ENCODE measurements at places on chromosomes 5 and 9. TPM values are rescaled to one million over a fixed set of nuclear protein-coding genes. Genes with fewer than 3 reads are reported as not detected.
A peak's percentile ranks its signal among the peaks of the same experiment; 100 is the strongest.

DNA sequence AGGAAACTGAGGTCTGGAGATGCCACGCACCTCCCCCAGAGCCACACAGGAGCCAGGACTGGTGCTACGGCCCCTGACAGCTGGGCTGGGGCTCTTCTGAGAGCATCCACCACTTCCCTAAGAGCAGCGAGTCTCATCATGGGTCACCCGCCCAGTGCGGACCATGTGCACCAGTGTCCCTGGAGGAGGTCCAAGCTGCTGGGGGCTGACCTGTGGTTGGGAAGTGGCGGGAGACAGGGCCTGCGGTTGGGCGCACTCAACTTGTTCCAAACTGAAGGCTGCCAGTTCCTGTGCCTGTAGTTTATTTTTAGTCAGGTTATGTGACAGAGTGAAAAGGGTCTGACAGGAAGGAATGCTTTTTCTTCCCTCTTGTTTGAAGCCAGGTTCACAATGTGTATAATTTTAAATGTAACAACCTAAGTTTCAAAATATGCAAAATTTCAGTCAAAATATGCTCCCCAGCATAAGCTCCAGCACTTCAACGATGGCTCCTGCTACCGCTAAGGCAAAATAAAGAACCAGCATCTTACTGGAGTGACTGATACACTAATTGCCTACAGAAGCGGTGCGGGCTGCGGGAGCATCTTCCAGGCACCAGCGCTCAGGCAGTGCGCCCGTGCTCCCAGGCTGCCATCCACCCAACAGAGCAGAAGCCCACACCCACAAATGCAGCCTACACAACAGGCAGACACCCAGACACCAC is 14.8 kb downstream of the BARHL1 start:
- DNase-seq = peak; percentile 49

DNA sequence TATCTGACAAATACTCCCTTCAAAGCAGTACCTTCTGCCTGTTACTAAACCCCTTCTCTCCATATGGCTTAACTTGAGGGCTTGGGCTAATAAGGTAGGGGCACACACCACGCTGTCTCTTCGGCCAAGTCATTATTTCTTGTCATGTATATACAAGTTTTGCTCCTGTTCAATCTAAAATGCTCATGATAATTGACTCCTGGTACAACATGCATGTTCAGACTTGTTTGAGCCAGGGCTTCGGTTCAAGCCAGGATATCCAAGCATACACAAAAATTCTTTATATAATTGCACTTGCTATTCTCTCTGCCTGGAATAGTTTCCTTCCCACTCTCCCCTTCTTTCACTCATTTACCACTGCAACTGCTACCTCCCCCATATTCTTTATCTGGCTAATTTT is 756.0 kb upstream of the C9orf72 start:
- no peak for DNase-seq

GRCh38 chr5:55136521-55136920 is 23.4 kb upstream of the GPX8 start:
- DNase-seq = no peak

- DNase-seq = no peak
Measured at GRCh38 chr5:32143617-32144377, 30.3 kb downstream of the GOLPH3 start.

- no peak for DNase-seq
Measured at GRCh38 chr9:79224672-79225433, 346.9 kb upstream of the TLE4 start.

GRCh38 chr5:153542536-153542935 is 52.1 kb downstream of the GRIA1 start:
- DNase-seq = no peak

GRCh38 chr5:172736508-172737135 is 34.4 kb downstream of the DUSP1 start:
- DNase-seq = no peak

GRCh38 chr5:54180630-54181031 is 129.7 kb downstream of the ARL15 start:
- DNase-seq = no peak

DNA sequence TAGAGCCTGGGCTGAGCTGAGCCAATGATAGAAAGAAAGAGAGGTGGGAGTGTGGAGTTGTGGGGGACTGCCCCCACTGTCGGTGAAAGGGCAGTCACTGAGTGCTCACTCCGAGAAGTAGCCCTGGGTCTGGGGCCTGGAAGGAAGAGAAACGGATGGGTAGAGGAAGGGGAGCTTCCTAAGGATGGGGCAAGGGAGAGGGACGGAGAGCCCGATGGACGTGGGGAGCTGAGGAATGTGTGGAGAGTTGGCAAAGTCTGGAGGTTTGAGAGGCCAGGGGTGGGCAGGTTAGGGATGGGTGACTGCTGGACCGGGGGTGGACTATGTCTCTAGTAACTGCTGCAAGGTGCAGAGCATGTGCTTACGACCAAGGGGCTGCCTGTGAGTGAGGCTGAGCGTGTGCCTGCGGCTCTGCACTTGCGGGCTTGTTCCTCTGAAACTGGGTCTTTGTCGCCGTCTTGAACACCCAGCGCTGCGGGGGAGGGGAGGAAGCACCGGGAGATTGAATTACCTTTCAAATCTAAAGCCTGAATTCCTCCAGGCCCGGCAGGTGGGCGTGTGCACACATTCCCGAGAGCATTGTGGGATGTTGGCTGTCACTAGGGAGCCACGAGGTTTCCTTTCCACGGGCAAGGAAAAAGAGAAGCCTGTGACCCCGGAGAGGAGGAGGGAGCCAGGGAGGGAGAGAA is 76.4 kb upstream of the ARAP3 start:
- DNase-seq = no peak

DNA sequence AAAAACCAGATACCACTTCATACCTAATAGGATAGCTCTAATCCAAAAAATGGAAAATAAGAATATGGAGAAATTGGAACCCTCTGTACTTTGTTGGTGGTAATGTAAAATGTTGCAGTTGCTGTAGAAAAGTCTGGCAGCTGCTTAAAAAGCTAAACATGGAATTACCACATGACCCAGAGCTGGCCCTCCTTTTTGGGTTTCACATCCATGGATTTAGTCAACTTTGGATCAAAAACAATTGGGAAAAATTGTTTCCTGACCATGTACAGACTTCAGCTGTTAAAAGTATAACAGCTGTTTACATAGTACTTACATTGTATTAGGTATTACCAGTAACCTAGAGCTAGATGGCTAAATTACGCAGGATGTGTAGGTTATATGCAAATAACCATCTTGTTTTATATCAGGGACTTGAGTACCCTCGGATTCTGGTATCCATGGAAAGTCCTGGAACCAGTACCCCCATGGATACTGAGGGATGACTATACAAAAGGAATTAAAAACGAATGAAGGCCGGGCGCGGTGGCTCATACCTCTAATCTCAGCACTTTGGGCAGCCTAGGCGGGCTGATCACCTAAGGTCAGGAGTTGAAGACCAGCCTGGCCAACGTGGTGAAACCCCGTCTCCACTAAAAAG is 15.8 kb downstream of the DNAJA1 start:
- no peak for DNase-seq

DNA sequence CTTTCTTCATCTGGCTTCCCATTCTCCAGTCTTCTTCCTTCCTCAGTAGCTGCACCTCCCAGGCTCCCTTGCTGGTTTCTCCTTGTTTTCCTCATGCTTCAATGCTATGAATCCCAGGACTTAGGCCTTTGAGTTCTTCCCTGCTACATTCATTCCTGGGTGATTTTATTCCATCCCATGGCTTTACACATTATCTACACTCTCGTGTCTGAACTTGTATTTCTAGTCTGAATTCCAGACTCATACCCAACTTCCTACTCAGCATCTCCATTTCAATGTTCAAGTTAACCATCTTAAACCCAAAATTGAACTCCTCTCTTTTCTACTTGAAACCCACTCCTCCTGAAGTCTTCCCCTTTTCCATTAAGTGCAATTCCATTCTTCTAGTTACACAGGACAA is 20.0 kb downstream of the SLC24A2 start:
- no peak for DNase-seq

DNA sequence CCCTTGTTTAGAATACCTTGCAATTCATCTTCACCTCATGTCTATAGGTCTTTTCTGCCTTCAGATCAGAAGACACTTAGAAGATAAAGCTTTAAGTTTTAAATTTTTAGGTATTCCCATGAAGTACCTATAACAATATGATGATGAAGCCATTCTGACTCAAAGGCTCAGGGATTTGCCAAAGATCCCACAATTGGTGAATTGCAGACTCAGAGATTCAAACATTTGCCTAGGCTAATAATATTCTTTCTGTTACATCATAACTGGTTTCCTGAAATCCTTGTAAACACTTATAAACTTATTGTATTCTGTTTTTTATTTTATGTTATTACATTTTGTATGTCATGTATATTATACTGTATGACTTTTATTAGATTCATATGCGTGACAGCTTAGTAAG is 62.8 kb upstream of the ZFAND5 start:
- DNase-seq = no peak

DNA sequence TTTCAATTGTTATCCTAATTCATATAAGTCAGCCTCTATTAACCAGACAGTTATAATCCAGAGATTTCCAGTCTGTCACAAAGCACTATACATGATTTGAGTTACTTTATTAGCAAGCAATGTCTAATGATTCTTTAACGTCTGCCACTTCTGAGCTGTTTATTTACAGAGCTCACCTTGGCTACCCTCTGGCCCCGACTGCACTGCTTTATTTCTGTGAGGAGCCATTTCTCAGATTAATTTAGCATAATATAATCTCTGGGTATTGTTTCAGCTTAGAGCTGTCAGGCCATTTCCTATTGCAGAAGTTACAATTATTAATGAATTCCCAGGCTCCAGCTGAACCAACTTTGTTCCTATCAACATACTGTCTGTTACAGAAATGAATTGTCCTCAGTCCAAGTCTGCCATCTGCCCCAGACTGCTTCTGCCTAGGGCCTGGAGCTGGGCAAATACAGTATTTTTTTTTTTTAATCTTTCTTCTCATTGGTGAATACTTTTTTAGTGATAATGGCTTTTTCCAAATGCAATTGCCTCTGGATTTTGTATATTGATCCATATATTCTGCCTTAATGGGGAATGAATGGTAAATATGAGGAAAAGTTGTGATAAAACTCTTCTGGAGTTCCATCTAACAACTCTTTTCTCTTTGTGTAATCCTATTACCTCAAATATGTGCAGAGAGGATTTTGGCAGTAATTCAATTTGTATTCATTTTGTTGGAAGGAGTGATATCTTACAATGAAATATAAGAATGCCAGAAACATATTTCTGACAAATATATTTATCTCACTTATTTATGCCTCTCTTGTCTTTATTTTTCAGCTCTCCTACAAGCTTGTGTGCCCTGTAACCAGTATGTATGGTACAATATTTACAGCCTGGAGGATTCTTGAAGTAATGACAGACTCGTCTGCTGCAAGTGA is 104.7 kb downstream of the FOCAD start:
- no peak for DNase-seq

DNA sequence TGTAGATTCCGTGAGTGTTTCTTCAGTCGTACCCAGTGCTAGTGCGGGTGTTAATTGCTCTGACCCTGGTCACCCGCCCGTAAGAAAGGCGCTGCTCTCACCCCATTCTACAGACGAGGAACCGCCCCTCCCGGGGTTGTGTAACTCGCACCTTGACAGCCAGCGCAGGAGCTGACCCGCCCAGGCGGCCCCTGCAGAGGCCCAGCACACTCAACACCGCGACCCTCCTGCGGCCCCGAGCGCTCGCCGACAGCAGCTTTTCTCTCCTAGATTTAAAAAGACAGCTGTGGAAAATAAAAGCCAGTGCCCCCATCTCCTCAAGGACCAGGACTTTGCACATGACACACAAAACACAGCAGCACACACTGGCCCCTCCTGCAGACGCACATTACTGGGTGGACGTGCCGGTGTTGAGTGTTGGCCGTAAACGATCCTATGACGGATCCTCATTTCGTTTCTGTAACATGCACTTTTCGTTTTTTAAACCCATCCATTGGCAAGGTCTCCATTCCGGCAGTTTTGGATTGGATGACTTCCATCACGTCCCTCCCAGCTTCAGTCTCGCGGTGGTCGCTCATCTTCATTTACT is 22.9 kb downstream of the OR2V2 start:
- no peak for DNase-seq

DNA sequence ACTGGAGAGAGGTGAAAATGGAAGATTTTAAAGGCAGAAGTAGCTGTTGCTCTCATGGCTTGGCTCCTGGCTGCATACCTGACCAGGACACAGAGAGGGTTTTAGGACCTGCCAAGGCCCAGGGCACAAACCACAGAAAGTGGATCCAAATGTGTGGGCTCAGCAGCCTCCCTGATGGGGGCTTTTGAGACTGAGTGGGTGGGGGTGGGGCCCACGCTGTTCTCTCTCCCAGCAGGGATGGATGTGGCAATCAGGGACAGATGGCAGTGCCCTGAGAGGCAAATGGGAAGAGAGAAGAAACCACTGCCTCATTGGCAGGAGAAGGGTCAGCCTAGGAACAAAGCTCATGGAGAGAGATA is 34.9 kb upstream of the TIFAB start:
- no peak for DNase-seq

- DNase-seq = no peak
Measured at GRCh38 chr9:85536076-85536475, 205.7 kb downstream of the AGTPBP1 start.

- no peak for DNase-seq
Measured at GRCh38 chr9:113261917-113262671, 13.3 kb downstream of the CDC26 start.

DNA sequence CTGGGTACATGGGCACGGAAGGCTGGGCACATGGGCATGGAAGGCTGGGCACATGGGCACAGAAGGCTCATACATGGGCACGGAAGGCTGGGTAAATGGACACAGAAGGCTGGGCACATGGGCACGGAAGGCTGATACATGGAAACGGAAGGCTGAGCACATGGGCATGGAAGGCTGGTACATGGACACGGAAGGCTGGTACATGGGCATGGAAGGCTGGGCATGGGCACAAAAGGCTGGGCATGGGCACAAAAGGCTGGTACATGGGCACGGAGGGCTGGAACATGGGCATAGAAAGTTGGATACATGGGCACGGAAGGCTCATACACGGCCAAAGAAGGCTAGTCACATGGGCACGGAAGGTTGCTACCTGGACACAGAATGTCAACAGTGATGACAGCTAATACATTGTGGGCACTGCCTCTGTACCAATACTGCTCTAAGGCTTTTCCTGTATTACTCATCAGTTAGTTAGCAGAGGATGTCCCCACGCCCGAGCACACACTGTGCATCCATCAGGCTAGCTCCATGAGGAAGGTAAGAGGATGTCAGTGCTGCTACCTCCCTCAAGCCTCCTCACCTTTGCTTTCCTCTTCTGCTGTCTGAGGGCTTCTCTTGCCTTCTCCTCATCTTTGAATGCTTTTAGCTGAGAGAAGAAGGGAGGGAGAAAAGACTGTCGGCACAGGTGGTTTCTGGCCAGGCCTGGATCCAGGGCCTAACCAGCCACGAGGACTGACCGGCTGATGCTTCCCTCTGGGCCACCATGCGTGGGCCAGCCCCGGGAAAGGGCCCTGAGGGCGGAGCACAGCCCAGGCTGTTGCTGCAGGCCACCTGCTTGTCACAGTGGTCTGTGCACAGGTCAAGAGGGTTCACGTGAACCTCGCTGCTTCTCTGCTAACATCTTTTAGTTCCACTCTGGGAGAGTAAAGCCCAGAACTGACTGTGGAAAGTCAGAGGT is 14.3 kb downstream of the GPX3 start:
- DNase-seq = no peak

Gene GABRA1
- not detected for total RNA-seq

Gene PDE8B
- 4.9 TPM for total RNA-seq

Gene RETREG1
- total RNA-seq = 51.5 TPM

Gene RNF183
- 3.5 TPM for total RNA-seq

Gene CDH18
- total RNA-seq = not detected

Gene PCDHA9
- total RNA-seq = 1.5 TPM

Gene GPX8
- total RNA-seq = 14.4 TPM

Gene NXNL2
- total RNA-seq = 14.5 TPM

Gene CCNJL
- 4.2 TPM for total RNA-seq

Gene GDF9
- 0.64 TPM for total RNA-seq

Gene FAM153A
- total RNA-seq = 0.98 TPM
